NB4 (cell line): ENCODE measurements at places on chromosomes 2 and 18.
A peak's percentile ranks its signal among the peaks of the same experiment; 100 is the strongest.

DNA sequence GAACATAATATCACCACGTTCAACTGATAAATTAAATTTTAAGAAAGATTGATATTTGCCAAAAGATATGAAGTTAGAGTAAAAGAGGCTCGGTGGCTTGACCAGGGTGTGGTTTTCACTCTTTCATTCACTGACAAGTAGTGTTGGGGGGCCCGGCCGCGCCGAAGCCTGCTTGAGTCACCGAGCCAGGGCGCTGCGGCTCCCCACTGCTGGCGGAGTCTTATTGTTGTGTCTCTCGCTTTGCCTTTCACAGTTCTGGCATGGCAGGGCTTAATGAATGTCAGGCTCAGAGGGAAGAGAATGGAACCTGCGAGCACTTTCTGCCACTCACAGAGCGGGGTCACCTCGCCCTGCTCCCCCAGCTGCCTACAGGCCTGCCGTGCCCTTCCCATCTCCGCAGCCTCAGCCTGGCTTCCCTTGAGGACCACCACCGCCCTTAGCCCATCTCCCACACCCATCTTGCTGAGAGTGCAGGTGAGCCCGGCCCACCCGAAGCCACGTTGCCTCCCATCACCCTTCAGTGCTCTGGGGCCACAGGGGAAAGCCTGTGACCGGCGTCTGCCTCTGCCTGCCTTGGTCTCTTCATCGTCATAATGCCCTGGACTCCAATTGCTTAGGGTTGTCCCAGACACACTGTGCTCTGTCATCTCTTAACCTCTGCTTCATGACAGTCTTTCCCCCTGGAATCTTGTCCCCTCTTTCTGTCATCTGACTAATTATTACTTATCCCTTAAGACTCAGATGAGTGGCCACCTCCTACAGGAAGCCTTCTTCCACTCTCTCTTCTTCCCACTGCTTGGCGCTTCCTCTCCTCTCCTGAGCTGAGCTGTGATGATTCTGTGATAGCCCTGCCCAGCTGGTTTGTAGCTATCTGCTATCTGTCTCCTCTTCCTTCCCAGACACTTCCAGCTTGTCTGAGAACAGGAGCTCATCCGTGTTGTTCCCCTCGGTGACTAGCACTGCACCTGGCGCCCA lies 142.5 kb downstream of the FAM210A start:
- no peak for DNase-seq

DNA sequence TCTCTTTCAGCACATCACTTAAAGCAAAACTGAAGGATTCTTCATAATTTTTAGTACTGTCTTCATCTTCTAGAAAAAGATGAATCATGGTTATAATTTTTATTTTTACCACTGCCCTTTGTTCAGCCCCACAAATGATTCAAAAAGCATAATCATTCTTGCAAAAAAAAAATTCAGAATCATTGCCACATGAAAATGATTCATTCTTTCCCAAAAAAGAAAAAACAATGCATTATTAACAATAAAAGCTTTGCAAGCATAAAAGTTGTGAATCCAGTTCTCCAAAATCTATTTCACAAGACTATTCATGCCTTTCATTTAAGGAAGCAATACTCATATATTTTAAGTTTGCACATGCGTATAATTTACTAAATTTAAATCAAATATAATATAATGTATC lies 204.8 kb downstream of the RBM43 start:
- no peak for DNase-seq

- DNase-seq, result peak; percentile 32
These were observed 175.4 kb downstream of the HDAC4 start for GRCh38 chr2:239225371-239225851.

DNA sequence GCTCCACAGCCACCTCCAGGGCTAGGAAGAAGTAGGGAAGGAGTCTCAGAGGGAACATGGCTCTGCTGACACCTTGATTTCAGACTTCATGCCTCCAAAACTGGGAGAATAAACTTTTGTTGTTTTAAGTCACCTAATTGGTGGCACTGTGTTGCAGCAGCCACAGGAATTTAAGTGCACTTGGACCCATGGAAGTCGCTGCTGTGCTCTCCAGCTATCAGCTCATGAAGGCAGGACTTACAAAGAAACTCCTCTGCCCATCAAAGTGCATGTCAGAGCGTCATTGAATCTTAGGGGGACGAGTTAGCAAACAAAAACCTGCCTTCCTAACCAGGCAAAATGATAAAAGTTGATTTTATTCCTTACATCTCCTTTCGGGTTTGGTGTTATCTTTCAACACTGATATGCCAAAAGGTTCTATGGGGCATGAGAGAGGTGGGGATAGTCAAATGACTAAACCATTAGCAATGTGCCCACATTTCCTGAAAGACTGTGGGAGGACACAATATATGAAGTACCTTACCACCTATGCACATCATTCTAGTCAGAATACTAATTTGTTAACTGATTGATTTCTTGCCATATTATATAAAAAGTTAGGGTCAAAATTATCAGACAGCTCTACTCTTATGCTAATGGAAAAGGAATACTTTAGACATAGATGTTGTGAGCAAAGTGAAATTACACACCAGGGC lies 235.8 kb upstream of the TNP1 start:
- no peak for DNase-seq

DNA sequence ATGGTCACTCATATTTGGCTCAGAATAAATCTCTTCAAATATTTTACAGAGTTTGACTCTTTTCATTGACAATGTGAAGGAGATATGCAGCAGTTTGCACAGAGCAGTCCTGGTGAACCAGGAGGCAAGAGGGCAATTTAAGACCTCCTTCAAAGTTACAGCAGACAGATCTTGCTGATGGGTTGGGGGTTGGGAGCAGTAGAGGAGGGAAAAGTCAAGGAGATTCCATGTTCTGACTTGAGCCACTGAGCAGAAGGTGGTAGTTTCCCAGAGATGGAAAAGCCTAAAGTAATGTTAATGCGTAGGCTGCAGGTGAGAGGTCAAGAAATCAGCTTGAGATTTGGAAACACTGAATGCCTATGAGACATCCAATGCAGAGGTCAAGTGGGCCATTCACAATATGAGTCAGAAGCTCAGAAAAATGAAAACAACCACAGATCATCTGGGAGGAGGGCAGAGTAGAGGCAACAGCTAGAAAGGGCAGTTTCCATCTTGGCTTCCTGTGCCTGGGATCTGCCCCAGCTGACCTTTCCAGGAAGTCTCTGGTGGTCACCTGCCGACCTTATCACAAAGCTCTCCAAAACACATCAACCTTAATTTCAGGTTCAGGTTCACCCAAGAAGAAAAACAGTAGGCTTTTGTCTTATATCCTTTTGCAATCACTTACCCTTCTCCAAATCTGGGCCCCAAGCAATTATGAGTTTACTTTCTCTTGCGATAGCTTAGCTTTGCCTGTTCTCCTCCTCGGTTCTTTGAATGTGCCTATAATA lies 197.5 kb upstream of the ARL4C start:
- no peak for DNase-seq

GRCh38 chr18:49411928-49412327 lies 48.5 kb downstream of the DYM start:
- no peak for DNase-seq

- DNase-seq, result peak; percentile 49
These were observed 441.5 kb upstream of the POU3F3 start for GRCh38 chr2:104412384-104412783.

- DNase-seq, result no peak
These were observed 59.5 kb upstream of the YWHAQ start for GRCh38 chr2:9690252-9690651.

DNA sequence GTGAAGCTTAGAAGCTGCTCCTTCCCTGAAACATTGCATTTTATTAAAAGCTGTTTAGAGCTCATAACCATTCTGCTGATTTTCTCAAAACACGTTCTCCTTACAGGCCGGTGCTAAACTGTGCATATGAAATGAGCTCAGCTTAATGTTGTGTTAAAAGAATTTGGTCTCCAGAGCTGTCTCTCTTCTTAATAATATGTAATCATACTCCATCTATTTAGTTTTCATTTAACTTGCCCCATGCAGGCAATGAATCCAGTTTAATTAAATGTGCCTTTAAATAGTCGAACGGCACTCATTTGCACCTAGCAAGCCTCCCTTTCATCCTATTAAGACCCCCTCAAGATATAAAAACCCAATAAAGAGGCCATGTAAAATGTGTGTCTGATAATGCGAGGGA lies 76.3 kb downstream of the HNMT start:
- DNase-seq, result no peak

DNA sequence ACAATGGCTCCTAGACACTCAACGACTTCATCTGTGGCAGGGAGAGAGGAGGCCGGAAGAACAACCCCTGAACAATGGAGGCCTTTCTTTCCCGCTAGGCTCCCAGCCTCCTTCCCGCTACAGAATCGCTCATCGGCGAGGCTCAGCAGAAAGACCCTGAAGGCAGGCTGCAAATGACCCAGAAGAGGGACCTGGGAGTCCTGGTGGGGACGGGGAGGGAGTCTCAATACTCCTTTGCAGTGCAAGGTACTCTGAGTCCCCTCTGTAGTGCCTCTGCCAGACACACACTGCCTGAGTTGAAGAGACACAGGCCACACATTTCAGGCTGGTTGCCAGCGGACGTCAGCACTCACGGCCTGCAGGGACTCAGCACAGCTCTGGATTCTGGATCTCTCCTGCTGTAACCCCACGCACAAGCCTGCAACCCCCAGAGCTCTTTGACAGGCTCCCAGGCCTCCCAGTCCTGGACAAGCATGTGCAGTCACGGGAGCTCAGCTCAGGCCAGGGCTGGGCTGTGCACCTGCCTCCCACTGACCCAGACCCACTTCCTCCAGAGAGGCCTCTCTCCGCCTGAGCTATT lies 6.1 kb downstream of the GPR17 start:
- DNase-seq, result no peak

GRCh38 chr2:239666855-239667376 lies 266.1 kb upstream of the HDAC4 start:
- no peak for DNase-seq

GRCh38 chr2:108189316-108189715 lies 50.5 kb upstream of the SULT1C3 start:
- DNase-seq, result no peak

DNA sequence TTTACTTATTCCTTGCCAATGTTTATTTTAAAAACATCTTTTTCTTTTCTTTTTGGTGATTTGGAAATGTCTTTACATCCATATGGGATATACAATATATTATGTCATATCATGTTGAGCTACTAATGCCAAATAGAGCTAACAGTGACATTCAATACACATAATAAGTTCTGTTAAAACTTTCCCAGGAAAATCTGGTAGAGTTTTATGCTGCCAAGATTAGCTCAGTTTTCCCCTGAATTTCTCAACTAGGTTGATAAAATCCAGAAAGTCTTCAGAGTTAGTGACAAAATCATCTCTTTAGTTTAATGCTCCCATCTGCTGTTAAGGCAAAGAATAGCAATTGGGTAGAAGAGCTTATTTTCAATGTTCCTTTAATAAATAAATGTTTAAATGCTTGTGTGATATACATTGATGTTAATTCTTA lies 9.9 kb downstream of the COL3A1 start:
- DNase-seq, result no peak

- DNase-seq, result peak; percentile 55
These were observed 90.9 kb upstream of the SMAD7 start for GRCh38 chr18:49041435-49042245.

GRCh38 chr2:182261860-182262387 lies 164.9 kb downstream of the PDE1A start:
- no peak for DNase-seq

DNA sequence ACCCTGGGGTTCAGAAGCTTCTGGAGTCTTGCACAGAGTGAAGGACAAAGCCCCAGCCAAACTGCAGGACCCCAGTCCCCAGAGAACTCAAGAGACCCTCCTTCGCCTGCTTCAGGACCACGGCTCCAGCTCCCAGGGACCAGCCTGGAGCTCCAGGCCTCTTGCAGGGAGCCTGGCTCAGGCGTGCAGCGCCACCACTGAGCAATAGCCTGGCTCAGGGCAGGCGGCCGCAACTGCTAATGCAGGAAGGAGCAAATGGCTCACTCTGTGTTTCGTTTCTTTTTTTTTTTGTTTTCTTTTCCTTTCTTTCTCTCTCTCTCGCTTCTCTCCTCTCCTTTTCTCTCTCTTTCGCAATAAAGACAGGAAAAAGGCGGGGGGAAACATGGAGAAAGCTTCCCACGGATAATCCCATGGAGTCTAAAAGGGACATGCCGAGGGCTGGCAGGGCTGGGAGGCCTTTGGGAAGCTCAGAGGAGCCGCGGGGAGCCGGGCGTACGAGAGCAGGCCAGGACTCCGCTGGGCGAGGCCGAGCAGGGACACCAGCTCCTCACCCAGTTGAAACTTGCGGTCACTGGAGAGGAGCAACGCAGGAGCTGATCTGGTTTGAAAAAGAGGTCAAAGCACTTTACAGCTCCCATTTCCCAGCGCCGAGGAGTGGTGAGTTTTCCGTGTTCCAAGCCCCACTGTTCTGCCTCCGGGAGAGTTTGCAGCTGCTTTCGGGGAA lies 244.8 kb downstream of the TWIST2 start:
- DNase-seq, result no peak

DNA sequence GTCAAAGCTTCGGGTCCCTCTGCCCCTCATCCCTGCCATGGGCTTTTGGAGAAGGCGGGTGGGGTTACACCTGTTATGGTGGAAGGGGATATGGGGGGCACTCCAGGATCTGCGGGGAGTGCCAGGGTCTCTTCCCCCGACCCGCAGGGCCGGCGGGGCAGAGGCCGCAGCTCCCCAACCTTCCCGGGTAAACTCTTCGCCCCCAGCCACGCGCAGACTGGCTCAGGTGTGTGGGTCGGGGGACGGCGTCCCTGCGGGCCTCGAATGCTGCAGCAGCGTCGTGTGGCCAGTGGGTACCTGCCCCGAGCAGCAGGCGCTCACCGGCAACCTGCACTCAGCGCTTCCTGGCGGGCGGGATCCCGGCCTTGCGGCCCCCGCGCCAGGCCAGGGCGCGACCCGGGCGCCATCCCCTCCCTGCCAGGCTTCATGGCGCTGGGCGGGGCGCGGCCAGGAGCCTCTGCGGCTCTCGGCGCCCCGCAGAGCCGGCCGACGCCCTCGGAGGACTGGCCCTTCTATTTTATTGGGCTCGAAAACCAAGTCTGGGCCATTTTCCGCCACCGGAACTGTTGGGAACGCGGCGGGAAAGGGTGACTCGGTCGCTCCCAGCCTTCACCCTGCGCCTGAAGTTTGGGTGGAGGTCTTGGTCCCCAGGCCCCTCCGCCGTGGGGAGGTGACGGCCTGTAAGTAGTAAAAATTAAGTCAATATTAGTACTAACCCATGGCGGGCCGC lies 4.5 kb downstream of the GBX2 start:
- no peak for DNase-seq

DNA sequence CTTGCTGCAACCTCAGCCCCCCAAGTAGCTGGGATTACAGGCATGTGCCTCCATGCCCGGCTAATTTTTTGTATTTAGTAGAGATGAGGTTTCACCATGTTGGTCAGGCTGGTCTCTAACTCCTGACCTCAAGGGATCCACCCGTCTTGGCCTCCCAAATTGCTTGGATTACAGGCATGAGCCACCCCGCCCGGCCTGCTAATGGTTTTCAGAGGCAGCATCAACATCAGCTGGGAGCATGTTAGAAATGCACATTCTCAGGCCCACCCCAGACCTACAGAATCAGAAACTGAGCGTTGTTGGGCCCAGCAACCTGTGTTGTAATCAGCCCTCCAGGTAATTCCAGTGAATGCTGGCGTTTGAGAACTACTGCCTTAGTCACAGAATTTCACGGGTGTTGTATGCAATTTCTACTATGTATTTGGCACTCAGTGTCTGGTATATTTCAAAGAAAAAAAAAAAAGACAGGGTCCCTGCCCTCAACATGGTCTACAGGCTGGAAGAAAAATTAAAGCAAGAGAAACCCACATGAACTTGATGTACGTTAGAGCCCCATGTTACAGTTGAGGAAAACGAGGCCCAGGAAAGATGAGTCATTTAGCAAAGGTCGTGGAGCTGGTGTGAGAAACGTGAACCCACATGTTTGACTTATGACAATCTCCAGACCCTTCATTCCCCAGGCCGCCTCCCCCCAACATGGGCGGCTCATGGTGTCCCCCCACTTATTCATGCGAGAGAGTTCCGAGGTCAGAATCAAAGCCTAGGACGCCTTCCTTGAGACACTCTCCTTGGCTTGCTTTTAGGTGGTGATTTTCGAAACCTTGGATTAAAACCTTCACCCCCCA lies 35.3 kb downstream of the SH3BP4 start:
- DNase-seq, result no peak
